HuH-7.5 (cell line): ENCODE measurements at places on chromosomes 2 and 18.
A peak's percentile ranks its signal among the peaks of the same experiment; 100 is the strongest.

DNA sequence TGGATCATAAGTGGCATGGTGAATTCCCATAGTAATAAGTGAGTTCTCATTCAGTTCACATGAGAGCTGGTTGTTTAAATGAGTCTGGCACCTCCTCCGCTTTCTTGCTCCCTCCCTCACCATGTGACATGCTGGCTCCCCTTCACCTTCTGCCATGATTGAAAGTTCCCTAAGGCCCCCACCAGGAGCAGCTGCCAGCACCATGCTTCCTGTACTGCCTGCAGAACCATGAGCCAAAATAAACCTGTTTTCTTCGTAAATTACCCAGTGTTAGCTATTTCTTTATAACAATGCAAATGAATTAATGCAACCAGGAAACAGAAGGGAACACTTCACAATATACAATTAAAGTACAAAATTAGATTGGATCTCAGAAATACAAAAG lies 257.0 kb downstream of the MREG start:
- no peak for DNase-seq

DNA sequence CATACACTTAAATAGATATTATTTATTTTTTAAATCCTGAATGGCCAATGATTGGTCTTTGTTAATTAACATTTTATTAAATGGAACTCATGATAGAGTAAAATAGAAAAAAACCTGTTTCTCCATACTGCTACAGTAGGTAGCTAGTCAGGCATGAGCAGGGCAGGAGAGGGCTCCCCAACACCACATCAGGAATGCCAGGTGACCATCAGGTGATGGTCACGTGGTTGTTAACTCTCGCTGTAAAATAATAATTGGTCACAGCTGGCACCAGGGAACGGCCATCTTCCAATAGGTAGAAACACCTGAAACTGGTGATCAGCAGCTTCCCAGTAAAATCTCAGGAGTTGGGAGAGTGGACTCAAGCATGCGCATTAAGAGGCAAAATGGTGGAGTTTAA lies 172.2 kb downstream of the MEIS1 start:
- no peak for DNase-seq

GRCh38 chr2:102094917-102095316 lies 47.6 kb upstream of the IL1R1 start:
- DNase-seq, result no peak

GRCh38 chr2:143705108-143705707 lies 576.0 kb downstream of the ARHGAP15 start:
- no peak for DNase-seq

GRCh38 chr2:179264368-179265081 lies at the start of gene SESTD1:
TSS of gene SESTD1 (minus strand) at chr2:179264832. CDS start at chr2:179191841, 72,991 bp downstream.
- peak; percentile 43 for DNase-seq

GRCh38 chr2:231781798-231782726 lies 980 bp upstream of the PDE6D start:
- DNase-seq, result no peak

DNA sequence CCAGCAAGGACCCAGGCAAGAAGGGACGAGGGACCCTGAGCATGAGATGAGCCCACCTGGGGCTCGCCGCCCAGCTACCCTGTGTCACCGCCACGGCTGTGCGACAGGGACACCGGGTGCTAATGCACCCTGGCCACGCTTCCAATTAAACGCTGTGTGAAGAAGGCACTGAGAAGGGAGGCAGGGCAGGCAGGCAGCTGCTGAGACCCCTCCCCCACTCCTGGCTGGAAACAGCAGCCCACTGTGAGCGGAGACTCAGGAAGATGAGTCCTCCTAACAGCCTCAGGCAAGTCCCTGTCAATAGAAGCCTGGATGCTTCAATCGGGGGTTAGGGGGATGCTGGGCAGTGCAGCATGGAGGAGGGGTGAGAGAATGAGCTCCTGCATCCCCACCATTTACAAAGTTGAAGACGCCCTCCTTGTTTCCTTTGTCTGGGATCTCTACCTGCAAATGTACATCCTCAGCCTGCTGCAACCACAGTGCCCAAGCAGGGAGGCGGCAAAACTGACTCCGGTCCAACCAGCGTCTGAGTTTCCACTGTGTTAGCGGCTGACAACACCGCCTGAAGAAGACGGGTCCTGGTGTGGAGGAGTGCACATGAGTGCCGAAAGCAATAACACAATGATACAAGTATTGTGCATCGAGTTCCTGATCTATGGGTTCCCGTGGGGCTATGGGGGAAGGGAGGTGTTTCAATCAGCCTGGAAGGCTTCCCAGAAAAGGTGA lies 12.8 kb downstream of the TMEM163 start:
- DNase-seq, result no peak

DNA sequence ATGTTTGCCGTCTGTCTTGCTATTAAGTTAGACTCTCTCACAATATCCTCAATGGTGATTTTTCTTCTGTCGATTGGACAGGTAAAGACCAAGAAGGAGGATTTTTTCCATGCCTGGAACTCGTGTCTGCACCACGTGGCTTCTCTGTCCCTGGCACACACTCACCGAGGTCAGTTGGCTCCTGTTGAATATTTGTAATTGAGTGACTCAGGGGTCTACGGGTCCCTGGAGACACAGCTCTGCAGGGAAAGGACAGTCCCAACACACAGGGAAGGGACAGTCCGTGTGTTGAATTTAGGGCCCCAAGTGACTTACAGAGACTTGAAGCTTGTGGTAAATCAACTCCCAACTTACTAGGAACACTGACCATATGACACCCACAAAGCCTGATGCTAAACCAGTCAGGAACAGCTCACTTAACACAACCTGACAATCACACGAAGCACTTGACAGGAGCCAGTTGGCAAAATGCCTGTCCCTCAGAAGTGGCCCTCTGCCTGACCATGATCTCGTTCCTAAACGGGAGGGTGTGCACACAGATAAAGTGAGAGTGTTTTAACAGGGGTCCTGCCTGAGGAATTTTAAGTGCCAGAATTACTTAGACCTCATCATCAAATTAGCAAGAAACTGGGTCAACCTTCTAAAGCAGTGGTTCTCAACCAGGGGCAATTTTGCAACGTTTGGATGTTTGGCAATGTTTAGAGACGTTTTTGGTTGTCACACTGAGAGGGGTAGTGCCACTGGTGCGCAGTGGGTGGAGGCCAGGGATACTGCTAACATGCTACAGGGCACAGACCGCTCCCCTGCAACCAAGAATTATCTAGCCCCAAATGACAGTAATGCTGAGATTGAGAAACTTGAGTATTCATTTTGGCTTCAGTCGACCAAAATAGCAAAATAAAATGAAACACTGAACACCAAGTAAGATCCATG lies 88.9 kb upstream of the BCL2L11 start:
- DNase-seq, result no peak

GRCh38 chr18:50079571-50080295 lies 115.2 kb downstream of the MYO5B start:
- no peak for DNase-seq
